Skeletal muscle cell (primary cell): ENCODE measurements at places on chromosomes 1 and 21.

DNA sequence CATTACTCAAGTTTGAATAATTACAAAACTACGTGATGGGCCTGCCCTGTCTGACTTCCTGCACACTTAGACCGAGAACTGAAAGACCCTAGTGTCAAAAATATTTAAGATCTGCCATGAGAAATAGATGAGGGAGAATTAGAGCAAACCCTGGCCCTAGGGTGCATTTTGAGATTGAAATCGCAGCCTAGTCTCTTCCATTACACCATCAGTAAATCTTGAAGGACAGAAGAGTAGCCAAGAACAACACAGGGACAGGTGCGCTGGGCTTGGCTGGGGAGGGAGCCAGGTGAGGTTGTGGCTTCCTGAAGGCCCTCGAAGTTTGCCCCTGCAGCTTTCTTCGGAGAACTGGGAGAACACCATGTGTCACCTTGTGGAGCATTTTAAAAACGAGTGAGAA, 36.7 kb upstream of the KIF26B start:
- no peak for DNase-seq

DNA sequence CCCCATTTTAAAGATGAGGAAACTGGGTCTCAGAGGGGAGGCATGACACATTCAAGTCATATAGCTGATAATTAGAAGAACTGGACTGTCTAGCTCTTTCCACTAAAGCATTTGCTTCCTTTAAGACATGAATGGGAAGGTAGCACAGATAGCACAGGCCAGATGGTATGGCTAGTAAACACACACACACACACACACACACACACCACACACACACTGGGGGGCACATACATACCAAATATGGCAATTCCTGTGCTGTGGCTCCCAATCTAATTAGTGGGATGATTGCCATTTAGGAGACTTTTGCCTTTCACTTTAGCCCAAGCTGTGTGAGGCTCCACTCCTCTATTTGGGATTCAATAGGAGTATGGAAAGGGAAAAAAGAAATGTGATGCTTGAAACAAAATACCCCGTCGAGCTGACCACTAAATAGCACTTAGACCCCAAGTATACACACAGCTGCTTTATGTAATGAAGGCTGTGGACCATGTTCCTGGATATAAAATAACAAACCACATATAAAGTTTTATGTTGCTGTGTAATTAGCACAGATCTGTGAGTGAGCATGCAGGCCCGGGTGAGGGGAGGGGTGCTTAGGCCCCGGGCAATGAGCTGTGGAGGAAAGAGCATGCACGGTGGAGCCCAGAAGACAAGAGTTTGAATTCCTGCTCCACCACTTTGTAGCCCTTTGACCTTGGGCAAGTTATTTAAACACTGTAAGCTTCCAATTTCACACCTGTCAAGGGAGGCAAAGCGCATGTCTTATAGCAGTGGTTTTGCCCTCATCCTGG, 6.8 kb upstream of the TRABD2B start:
- DNase-seq, result no peak

DNA sequence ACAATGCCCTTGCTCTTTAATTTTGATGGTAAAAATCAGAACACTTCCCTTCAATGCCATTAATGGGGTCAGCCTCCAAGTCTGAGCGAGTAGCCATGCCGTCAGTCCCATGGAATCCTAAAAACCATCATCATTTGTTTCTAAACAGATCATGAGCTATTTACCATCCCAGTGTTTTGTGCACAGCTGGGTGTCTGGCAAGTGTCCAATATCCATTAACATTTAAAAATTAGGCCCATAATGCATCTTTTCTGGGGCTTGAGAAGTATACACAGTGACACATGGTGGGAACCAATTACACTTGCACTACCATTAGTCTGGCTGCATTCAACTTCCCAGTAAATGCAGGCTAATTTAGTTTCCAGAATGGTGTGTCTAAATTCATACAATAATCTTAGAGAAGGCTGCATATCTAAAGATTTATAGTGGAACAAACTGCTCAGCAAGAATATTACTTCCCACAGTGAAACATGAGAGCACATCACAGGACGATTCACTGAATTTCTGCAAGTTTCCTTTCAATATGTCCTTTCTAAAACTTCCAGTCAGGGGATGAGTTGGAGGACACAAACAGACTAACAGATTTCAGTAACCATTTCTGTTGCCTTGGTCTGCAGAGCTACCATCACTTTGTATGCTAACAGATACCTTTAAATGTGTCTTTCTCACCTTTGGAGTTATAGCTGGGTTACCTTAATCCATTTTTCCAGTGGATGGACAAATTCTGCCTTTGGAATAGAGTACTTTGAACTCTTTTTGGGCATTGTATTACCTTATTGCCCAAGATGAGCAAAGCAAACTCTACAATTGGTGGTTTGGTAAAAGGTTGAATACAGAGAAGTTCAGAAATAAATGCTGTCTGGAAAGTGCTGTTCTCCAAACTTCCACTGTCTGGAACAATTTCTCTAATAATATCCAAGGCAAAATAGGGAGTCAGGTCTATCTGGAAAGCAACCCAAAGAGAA, 258.0 kb downstream of the PTBP2 start:
- DNase-seq, result no peak

GRCh38 chr1:16296643-16297042, 55.6 kb downstream of the FBXO42 start:
- DNase-seq, result no peak

- no peak for DNase-seq
Measured at GRCh38 chr1:53350853-53351767, 23.2 kb upstream of the LRP8 start.
